Ovary (tissue), 10 donors: ENCODE measurements at places on chromosomes 11 and 22. TPM values are rescaled to one million over a fixed set of nuclear protein-coding genes. Genes with fewer than 3 reads are reported as not detected.

GRCh38 chr11:75867778-75868374, 52.9 kb downstream of the UVRAG start:
- no peaks in the 10 kb centered on the region for H3K27me3 ChIP-seq
- no peak overlapping the region for H3K4me3 ChIP-seq
- H3K27ac ChIP-seq, result no peak overlapping the region
- DNase-seq, result peak; percentile 50
- H3K4me1 ChIP-seq, result no peaks in the 10 kb centered on the region

- H3K4me3 ChIP-seq, result no peak overlapping the region
- no peaks in the 10 kb centered on the region for H3K36me3 ChIP-seq
- no peak for DNase-seq
- H3K27me3 ChIP-seq, result no peaks in the 10 kb centered on the region
- H3K4me1 ChIP-seq, result peaks cover 4% of the 10 kb centered on the region
Measured at GRCh38 chr11:35614939-35615569, 3.2 kb upstream of the FJX1 start.

GRCh38 chr22:23263651-23264555, 83.6 kb downstream of the BCR start:
- no peaks in the 10 kb centered on the region for H3K27me3 ChIP-seq
- H3K27ac ChIP-seq, result peak overlapping the region; percentile 79
- no peaks in the 10 kb centered on the region for H3K36me3 ChIP-seq
- DNase-seq, result no peak
- H3K4me1 ChIP-seq, result no peaks in the 10 kb centered on the region

DNA sequence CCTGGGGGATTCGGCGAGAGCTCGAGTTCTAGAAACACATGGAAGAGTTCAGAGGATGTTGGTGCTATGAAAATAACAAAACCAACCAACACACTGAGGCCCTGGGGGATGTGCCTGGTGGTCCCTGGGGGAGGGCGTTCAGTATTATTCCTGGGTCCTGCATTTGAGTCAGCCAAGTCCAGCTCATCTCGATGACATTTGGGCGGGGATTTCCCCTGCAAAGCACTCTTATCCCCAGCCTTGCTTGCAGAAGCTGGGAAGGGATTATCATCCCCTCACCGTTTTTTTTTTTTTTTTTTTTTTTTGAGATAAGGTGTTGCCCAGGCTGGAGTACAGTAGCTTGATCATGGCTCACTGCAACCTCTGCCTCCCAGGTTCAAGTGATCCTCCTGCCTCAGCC, 2.1 kb upstream of the SMIM38 start:
- H3K27me3 ChIP-seq, result no peaks in the 10 kb centered on the region
- H3K36me3 ChIP-seq, result no peaks in the 10 kb centered on the region
- no peak for DNase-seq

DNA sequence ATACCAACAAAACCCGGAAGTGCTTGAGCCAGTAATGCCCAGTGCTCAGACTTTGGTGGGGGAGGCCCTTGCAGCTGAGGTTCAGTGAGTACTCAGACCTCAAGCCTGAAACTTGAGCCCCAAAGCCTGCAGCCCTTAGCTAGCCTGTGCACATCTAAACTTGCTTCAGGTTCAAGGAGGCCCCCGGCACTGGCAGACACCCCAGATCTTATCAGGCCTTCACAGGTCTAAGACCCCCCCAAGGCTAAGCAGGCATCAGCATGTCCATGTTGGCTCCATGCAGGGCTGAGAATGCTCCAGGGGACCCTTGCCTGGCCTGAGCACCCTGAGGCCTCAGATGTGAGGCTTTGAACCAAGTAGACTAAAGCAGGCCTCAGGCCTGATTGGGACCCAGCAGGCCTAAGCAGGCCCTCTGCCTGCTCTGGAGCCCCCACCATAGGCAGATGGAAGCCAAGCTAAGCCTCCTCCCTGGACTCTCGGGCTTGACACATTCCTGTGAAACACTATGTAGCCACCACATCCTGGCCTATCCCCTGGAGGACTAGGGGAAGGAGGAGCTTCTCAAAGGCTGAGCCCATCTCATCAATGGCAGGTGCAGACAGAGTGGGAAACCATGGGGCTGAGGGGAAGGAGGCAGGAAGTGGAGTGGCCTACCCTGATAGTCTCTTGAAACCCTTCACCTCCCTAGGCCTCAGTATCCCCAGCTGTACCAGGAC, 1.2 kb upstream of the CASTOR1 start:
- no peak overlapping the region for H3K4me3 ChIP-seq
- no peaks in the 10 kb centered on the region for H3K27me3 ChIP-seq
- peak overlapping the region; percentile 87 for H3K27ac ChIP-seq
- H3K4me1 ChIP-seq, result peaks cover 17% of the 10 kb centered on the region

- H3K36me3 ChIP-seq, result no peaks in the 10 kb centered on the region
- no peak overlapping the region for H3K4me3 ChIP-seq
- H3K27ac ChIP-seq, result no peak overlapping the region
Measured at GRCh38 chr11:98455500-98456307, 565.0 kb upstream of the CNTN5 start.

- no peak overlapping the region for H3K4me3 ChIP-seq
- no peaks in the 10 kb centered on the region for H3K27me3 ChIP-seq
- H3K27ac ChIP-seq, result peak overlapping the region; percentile 6
- peaks cover 10% of the 10 kb centered on the region for H3K4me1 ChIP-seq
- no peak for DNase-seq
- no peaks in the 10 kb centered on the region for H3K36me3 ChIP-seq
Measured at GRCh38 chr11:113199866-113200265, 114.5 kb upstream of the TTC12 start.

DNA sequence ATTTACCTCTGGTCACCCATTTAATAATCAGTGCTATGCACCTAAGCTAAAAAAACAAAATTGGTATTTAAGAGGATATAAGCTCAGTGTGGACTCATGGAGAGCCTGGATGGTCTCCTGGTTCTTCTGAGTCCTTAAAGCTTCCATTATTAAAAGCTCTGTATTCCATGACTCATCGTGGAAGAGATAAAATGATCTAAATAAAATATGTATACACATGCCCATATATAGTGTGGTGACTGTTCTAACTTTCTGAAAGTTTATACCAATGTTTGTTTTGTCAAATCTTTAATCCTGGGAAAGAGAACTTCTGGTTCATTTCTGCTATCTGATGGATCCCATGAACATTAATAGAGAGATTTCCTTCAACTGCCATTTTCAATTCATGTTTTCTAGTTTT, 375.9 kb downstream of the GUCY1A2 start:
- H3K4me1 ChIP-seq, result no peaks in the 10 kb centered on the region
- DNase-seq, result no peak
- H3K4me3 ChIP-seq, result no peak overlapping the region

- H3K4me3 ChIP-seq, result no peak overlapping the region
- DNase-seq, result no peak
- no peaks in the 10 kb centered on the region for H3K4me1 ChIP-seq
- H3K27ac ChIP-seq, result no peak overlapping the region
- H3K36me3 ChIP-seq, result no peaks in the 10 kb centered on the region
Measured at GRCh38 chr11:121241343-121242211, 51.0 kb upstream of the SC5D start.

DNA sequence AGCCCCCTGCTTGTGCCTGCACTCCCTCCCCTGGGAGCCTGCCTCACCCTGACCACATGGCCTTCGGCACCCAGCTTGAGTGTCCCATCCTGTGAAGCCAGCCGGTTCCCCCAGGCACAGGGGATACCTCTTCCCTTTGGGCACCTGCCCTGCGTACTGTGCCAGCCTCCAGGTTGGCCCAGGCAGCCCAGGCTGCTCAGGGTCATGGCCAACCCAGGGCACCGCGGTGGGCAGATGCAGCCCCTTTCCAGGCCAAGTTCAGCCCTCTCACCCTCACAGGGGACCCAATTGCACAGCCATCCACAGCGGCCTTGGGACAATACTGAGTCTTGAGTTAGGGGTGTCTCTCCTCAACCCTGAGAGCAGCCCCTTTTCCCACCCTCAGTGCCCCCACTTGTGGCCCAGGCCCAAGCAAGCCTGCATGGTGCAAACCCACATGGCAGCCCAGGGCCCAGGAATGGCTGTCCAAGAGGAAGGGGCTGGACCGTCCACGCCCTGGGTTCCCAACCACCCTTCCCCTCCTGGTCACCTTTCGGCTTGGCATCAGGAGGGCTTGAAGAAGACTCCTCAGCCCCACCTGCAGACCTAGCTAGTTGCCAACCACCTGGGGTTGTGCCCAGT, 87.7 kb downstream of the CDKN1C start:
- H3K36me3 ChIP-seq, result no peaks in the 10 kb centered on the region
- H3K4me3 ChIP-seq, result no peak overlapping the region
- DNase-seq, result peak; percentile 12
- H3K4me1 ChIP-seq, result no peaks in the 10 kb centered on the region
- no peaks in the 10 kb centered on the region for H3K27me3 ChIP-seq
- no peak overlapping the region for H3K27ac ChIP-seq

GRCh38 chr11:42412590-42412989, 899.2 kb upstream of the API5 start:
- H3K36me3 ChIP-seq, result no peaks in the 10 kb centered on the region
- H3K27me3 ChIP-seq, result no peaks in the 10 kb centered on the region
- no peak for DNase-seq

- peaks cover 9% of the 10 kb centered on the region for H3K4me1 ChIP-seq
- no peak overlapping the region for H3K27ac ChIP-seq
- DNase-seq, result peak; percentile 43
- H3K27me3 ChIP-seq, result no peaks in the 10 kb centered on the region
Measured at GRCh38 chr22:24402460-24403192, 24.8 kb upstream of the ADORA2A start.

- H3K36me3 ChIP-seq, result no peaks in the 10 kb centered on the region
- H3K4me1 ChIP-seq, result no peaks in the 10 kb centered on the region
- H3K4me3 ChIP-seq, result no peak overlapping the region
- no peak overlapping the region for H3K27ac ChIP-seq
Measured at GRCh38 chr11:6094186-6094585, 13.3 kb upstream of the OR56B4 start.

CCDC89 gene
- 3.2 TPM for polyA plus RNA-seq

MAJIN gene
- polyA plus RNA-seq, result not detected

DNAJB7 gene
- polyA plus RNA-seq, result not detected

EIF4ENIF1 gene
- polyA plus RNA-seq, result 22.3 TPM

CAPRIN1 gene
- 214 TPM for polyA plus RNA-seq
